Activated CD4-positive, alpha-beta T cell treated with anti-CD3 and anti-CD28 coated beads, Interleukin-2, amount 10 ng/mL, durations not matched to agents 7 days and 5 days (primary cell): ENCODE measurements at places on chromosomes 11 and 22.
A peak's percentile ranks its signal among the peaks of the same experiment; 100 is the strongest.

DNA sequence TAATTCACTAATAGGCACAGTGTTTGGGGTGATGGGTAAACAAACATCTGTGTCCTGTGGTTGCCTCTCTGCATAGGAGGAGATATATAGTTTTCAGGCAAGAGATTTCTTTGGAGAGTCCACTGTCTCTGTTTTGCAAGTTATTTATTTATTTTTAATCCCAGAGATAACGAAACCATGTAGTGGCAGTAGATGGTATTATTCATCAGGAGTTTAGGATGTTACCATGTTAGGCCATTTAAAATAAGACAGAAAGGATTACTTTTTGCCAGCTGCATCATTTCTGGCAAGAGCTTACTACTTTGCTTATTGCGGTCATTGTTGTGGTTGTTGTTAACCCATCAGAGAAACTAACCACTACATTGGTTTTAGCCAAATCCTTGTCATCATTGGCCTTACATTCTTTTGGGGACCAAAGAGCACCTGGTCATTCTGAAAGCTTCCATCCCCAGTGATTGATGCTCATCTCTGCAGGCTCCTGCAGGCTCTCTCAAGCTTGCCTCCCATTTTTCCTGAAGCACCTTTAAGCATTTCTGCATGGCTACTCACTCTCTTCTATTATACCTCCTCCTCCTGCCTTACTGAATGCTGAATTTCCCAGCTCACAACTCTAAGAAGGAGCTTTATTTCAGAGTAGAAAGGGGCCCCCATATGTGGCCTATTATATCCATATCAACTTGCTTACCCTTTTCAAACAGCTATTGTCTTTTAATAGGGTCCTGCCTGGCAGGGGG is 84.4 kb downstream of the CSTPP1 start:
- no peak for DNase-seq

- DNase-seq = no peak
Measured at GRCh38 chr11:65811764-65812475, 21.8 kb upstream of the SNX32 start.

- no peak for DNase-seq
Measured at GRCh38 chr11:65771589-65772112, 9.1 kb downstream of the AP5B1 start.

DNA sequence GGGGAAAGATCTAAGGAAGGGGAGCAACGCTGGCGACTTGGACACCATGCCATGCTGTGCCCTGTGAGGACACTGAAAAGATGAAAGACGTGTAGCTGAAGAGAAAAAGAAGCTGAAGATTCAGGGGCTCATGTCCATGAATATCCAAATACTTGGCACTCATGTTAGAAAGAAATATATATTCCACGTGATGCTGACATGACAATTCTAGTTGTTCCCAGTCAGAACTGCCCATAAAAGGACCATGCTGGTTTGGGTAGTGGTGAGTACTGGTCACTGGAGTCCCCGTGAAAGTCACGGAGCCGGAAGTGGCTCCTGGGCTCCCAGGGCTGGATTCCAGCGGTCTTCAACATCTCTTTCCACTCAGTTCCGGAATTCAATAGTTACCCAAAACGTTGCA is 9.9 kb downstream of the MS4A15 start:
- DNase-seq = no peak

DNA sequence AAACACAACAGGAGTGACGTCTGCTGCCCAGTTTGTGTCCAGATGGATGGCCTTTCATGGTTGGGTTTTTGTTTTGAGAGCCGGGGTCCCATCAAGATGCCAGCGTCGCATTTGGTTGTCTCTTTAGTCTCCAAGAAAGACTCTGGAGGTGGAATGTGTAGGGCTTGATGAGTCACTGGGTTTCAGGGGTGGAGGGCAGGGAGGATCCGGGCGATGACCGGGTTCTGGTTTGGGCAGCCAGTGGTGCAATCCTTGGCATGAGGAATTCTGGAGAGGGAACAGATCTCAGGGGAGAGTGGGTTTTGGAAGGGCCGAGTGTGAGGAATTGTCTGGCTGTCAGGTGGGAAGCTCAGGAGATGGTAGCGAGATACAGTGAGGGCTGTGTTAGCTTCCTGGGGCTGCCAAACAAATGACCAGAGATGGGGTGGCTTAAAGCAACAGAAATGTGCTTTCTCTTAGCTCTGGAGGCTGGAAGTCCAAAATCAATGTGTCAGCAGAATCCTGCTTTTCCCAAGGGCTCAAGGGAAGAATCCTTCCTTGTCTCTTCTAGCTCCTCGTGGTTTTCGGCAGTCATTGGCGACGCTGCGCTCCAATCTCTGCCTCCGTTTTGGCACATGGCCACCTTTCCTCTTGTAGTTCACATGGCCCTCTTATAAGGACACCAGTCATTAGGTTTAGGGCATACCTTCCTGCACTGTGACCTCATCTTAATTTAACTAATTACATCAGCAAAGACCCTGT is 26.4 kb upstream of the PPFIA1 start:
- no peak for DNase-seq

- DNase-seq = no peak
Measured at GRCh38 chr22:44758344-44758973, 6.1 kb downstream of the ARHGAP8 start.

DNA sequence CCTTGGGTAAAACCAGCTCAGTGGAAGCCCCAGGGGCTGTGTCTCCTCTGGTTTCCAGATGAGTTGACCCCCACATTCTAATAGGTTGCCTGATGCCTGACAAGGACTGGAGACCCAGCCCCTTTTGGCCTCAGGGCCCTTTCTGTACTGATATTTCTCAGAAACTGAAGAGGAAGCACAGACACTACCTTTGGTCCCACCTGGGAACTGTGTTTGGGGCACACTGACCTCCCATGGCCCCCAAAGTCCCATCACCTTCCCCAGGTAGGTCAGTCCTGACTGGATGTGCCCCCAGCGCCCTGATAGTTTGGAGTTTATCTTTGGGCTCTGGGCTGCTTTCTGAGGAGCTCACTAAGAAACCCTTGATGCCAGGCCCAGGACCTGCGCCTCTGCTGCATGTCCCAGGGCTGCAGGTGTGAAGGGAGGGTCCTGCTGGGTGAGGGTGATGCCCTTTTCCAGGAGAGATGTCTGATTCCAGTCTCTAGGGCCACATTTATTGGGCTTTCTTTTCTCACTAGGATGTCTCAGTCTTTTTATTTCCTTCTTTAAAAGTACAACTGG is 106.7 kb downstream of the GGTLC2 start:
- no peak for DNase-seq

GRCh38 chr11:61516675-61517572 is 8.4 kb downstream of the LRRC10B start:
- DNase-seq = peak; percentile 42

DNA sequence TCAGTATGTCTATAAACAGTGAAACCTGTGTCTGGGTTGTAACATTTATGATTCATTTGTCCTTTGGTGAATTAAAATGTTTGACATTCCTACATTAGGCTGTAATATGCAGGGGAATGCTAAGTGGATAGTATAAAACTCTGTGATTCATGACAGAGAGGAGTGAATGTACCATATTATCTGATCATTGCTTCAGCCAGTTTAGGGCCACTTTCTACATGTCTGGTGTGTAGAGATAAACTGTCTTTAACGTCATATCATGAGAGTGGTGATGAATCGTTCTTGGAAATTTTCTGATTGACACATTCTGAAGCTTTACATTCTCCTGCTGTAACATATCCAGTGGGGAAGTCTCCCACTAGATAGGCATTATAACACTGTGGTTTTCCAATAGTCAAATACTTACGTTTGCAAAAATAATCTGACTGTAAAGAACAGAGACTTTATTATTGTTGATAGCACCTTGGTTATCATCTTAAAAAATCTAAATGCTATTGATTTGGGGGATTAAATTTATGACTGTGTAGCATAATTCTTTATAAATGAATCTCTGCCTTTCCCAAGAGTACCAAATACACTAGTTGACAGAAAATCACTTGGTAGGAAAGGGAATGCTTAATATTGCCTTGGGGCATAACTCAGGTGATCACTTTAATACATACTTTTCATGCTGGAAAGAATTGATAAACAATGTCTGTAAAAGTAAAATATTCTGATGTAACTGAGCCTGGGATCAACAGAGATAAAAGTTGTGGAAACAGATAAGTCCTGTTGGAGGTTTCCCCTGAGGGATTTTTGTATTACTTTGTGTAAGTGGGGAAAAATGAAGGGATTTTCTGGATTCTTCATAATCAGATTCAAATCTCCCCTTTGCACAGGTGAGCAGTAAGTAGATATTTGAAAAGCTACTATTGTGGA is 427.9 kb downstream of the JRKL start:
- DNase-seq = no peak

- DNase-seq = no peak
Measured at GRCh38 chr11:86397351-86397750, 22.7 kb downstream of the CCDC81 start.

GRCh38 chr22:44731357-44731970 is 20.9 kb upstream of the ARHGAP8 start:
- no peak for DNase-seq
